CD4-positive, alpha-beta T cell treated with Interleukin-17A for 1 hour (primary cell): ENCODE measurements at places on chromosomes 5 and 9.

DNA sequence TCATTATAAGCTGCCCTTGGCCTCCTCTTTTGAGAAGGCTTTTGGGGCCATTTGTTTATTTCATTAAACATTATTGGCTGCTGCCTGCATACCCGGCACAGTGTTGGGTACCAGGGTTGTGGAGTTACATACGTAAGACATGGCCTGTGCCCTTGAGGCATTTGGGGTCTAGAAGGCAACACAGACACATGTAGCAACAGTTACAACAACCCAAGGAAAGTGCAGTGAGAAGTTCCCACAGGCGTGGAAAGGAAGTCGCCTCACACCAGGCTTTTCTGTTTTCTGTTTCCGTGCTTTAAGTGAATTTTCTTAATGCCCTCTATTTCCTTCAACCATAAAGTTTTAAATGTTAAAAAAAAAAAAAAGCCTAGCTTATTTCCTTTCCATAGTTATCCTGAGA is 47.4 kb downstream of the GALNT10 start:
- DNase-seq, result no peak

- no peak for DNase-seq
These were observed 335.4 kb downstream of the NTRK2 start for GRCh38 chr9:85004818-85005413.

- no peak for DNase-seq
These were observed 4.1 kb downstream of the KLF9 start for GRCh38 chr9:70410368-70410767.

DNA sequence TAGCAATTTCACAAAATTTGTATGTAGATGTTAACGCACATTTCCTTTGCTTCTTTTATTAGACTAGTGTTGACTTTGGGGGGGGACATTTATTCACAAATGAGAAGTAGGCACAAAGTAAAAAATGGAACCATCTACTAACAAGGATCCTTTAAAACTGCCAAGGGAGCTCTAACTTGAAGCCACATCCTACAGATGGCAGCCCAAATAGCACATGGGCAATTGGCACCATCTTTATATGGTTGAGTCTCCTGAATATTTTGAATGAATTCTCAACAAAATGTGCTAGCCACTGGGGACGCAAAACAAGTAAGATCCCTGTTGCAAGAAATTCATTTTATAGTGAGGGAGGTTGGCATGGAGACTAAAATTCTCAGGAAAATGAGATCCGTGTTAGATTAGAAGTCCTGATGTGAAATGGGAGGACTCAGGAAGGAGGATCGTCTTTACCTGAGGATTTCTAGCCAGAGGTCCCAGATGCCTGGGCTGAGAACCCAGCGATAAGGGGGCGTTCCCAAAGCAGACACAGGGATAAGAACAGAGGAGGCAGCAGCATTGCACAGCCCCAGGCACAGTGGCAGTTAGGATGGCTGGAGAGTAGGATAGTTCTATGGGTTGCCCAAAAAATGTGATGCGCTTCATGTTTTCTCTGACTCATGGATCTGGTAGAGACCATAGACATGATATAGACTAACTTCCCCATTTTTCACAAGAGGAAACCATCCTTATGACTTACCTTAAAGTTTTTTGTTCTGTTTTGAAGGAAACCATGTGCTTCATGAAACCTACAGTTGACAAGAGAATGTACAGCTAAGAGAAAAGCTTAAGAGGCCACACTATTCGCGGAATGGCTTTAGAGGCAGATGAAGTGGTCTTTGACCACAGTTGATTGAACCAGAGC is 37.4 kb downstream of the C9orf152 start:
- no peak for DNase-seq

- DNase-seq, result no peak
These were observed 41.4 kb upstream of the KIAA1958 start for GRCh38 chr9:112445196-112445595.

- no peak for DNase-seq
These were observed 33.7 kb downstream of the CENPP start for GRCh38 chr9:92359394-92359995.

- no peak for DNase-seq
These were observed 61.7 kb downstream of the PDE8B start for GRCh38 chr5:77272206-77272605.

DNA sequence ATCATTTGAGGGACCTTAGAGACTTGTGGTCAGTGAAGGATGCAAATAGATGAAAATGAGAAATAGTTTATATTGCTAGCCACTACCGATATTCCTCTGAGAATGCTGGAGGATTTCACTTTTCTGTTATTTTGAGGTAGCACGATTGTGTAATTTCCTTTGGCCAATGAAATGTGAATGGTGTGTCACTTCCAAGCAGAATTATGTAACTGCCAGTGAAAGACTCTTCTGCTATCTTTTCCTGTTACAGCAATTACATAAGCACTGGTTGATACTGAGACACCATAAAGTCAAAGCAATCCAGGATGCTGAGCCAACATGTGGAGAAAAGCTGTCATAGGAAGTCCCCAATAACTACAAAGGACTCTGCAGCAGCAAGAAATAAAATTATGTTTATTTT is 3.6 kb upstream of the PCDHA2 start:
- no peak for DNase-seq

GRCh38 chr9:117103438-117104110 is 311.3 kb downstream of the ASTN2 start:
- no peak for DNase-seq

DNA sequence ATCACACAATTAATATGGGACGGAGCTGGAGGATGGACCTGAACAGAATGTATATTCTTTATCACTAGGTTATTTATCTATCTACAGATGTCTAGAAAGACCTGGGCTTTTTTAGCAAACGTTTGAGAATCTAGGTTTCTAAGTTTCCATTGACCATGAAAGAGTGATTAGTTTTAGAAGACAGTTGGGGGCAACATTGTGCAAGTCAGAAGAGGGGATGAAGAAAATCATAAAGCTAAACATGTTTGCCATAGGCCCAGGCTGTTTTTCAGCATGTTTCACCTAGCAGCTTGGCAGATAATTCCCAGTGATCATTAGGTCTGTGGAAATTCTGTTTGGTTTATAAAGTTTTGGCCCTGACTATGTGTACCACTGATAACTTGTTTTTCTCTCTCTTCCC is 44.1 kb upstream of the CDKN2B start:
- DNase-seq, result no peak

- DNase-seq, result peak; percentile 68
These were observed 174.8 kb downstream of the SLF1 start for GRCh38 chr5:94793113-94793815.

DNA sequence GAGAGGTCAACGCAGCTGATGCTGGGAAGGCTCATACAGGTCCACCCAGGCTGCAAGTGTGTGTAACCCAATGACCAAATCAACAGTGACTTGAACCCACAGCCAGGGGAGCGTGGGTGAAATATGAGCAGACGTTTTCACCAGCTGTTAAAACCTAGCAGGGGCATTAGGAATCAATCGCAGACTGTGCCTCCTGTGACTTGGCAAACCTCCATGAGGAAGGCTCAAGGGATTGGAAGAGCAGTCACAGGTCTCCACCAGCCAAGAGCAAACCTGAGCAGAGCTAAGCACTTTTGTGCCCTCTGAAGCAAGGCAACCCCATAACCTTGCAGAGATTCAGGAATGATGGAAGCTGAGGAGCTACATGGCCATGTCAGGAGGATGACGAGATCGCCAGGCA is 25.5 kb downstream of the INSYN2B start:
- DNase-seq, result no peak

DNA sequence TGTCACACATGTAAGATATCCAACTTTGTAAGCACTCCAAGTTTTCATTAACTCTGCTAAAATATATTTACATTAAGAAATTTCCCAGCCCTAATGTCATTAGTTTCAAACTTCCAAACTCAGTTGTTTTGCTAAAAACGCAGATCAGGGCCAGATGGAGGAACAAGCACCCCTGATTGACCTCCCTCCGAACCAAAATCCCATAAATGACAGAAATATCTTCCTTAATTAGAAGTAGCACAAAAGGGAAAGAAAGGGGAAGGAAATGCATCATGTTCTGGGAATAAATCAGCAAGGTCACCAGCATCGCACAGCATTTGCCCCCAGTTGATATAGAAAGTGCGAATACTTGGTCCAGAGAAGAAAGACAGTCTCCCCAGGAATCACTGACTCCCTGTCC is 61.4 kb upstream of the RUFY1 start:
- DNase-seq, result no peak

DNA sequence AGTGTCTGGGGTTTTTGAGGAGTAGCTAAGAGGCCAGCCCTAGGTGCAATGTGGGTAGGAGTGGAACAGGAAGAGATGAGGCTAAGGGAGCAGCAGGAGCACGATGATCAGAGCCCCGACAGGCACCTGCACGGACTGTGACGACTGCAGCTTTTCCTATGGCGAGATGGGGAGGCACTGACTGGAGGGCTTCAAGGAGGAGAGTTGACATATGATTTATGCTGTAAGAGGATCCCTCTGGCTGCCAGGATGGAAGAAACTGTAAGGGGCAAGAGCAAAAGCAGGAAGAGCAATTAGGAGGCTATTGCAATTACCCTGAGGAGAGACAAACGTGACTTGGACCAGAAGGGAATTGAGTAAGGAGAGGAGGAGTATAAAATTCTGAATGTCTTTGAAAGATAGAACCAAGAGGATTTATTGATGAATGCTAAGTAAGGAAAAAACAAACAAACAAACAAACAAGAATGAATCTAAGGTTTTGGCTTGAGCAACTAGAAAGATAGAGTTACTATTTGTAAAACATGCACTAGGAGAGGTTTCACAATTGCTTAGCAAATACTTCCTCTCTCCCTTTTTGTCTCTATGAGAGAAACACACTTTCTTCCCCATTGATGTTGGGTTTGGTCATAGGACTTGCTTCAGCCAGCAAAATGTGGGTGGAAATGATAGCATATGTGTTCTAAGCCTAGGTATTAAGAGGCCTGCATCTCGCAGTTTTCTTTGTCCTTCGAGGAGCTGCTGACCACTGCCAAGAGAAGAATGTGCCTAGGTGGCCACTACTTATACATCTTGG is 32.9 kb downstream of the TRPC7 start:
- DNase-seq, result no peak

- DNase-seq, result no peak
These were observed 53.1 kb upstream of the DAB2IP start for GRCh38 chr9:121598167-121598964.

DNA sequence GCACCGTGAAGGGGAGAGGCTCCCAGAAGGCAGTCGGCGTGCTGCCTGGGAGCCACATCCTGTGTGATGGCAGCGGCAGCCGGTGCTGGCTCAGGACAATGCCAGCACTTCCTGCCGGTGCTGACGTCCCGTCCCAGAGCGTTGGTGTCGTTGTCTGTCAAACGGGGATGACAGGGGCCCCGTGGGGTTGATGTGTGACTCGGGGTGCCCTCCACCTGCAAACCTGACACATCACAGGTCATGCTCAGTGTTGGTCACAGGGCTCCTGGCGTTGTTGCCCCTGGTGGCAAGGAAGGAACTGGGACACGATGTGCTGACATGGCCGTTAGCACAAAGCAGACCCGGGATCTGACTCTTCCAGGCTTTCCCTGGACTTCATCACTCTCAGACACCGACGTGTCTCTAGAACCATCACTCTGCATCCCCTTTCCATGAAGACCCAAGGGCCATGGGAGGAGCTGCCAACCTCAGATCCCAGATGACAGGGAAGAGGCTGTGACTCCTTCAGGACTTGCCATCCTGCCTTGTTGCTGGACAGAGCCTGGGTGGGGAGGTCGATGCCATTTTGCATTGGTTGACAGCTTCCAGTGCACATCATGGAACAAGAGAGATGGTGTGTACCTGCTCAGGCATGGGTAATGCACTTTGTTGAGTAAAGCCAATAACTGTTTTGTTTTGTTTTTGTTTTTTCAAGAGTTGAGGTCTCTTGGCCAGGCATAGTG is 21.5 kb downstream of the PLPP7 start:
- peak; percentile 74 for DNase-seq

GRCh38 chr5:80541392-80541791 is 28.7 kb downstream of the ANKRD34B start:
- no peak for DNase-seq

DNA sequence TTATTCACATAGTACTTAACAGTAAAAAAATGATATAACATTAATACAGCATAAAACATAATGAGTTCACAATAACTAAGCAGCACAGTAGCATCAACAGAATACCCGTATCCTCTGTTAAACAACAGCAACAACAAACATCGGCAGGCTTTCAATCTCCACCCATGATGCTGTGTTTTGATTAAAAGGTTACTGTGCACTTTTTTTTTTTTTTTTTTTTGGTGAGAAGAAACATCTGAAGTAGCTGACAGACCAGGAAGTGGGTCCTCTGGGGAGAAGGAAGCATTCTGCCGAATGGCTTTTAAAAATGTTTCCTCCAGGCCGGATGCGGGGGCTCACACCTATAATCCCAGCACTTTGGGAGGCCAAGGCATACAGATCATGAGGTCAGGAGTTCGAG is 282.3 kb downstream of the EPB41L4A start:
- DNase-seq, result no peak

- no peak for DNase-seq
These were observed 63.0 kb downstream of the NR6A1 start for GRCh38 chr9:124708074-124708473.

DNA sequence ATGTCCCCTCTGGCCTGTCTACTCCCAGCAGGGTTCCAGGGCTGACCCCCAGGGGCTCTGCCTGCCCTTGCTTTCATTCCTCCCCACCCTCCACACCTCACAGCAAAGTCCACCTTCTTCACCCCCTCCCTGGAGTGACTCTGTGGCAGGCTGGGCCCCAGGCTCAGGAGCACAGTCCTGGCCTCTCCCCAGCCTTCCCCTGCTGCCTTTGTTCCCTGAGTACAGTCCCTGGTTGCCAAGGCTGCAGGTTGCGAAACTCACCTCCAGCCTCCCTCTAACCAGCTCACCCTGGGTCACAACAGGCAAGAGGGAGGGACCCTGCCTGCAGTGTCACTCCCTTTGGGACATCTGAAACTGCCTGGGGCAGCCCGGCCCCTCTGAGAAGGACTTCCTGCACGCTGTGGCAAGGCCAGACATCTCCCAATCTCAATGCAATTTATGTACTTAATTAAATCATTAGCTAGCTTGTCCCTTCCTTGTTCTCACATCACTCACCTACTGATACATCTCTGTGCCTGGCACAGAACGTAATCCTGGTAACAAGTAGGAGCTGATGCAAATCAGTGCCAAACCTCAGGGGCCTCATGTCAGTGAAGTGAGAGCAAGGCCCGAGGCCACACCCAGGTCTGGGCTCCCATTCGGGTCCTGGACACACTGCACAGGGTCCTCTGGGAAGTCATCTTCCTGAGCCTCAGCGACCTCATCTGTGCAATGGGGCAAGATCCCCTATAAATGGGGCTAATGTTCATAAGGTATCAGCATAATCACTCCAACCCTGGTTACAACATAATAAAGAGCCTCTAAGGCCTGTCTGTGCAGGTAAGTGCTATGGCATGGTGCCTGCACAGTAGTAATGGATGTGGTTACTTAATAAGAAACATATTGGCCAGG is 27.3 kb upstream of the TRIM14 start:
- peak; percentile 3 for DNase-seq

- no peak for DNase-seq
These were observed 813 bp upstream of the AGTPBP1 start for GRCh38 chr9:85742597-85742936.

- DNase-seq, result peak; percentile 61
These were observed 963 bp upstream of the CAST start for GRCh38 chr5:96660971-96661854.
